ENCODE measurements at places on chromosomes 3 and 15. TPM values are rescaled to one million over a fixed set of nuclear protein-coding genes. Genes with fewer than 3 reads are reported as not detected.

- DNase-seq = no peak
These were observed 491.9 kb downstream of the NTRK3 start for GRCh38 chr15:87764461-87765240.

GRCh38 chr15:71891026-71891425, 80.7 kb downstream of the NR2E3 start:
- DNase-seq = no peak

- no peak for DNase-seq
These were observed 29.0 kb downstream of the MFN1 start for GRCh38 chr3:179376474-179376873.

- DNase-seq = no peak
These were observed 42.4 kb upstream of the C15orf39 start for GRCh38 chr15:75159244-75159643.

GRCh38 chr3:60427109-60427508, 824.1 kb downstream of the FHIT start:
- no peak for DNase-seq

DNA sequence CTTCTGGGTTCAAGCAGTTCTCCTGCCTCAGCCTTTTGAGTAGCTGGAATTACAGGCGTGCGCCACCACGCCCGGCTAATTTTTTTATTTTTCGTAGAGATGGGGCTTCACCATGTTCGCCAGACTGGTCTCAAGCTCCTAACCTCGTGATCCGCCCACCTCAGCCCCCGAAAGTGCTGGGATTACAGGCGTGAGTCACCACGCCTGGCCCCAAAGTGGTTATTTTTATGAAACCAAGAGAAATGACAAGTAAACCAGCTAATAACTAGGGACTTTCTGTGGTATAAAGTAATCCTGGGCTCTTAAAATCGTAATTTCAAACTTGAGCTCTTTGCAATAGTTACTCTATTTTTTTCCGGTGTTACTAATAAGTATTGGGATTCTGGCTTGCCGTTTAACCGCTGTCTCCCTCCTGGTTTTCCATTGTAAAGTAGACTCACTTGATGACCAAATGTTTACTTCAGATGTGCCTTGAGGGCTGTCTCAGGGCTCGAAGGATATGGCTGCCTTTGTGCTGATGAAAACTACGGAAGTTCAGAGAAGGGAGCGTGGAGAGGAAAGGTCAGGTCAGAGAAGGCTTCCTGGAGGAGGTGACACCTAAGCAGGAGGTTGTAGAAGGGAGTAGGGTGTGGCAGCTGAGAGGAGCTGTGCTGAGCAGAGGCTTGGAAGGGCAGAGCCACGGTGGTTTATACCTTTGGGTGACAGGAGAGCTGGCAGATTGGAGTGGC, 4.2 kb downstream of the ZSCAN2 start:
- peak; percentile 76 for DNase-seq

GRCh38 chr15:98937413-98938104, 70.0 kb downstream of the PGPEP1L start:
- no peak for DNase-seq

DNA sequence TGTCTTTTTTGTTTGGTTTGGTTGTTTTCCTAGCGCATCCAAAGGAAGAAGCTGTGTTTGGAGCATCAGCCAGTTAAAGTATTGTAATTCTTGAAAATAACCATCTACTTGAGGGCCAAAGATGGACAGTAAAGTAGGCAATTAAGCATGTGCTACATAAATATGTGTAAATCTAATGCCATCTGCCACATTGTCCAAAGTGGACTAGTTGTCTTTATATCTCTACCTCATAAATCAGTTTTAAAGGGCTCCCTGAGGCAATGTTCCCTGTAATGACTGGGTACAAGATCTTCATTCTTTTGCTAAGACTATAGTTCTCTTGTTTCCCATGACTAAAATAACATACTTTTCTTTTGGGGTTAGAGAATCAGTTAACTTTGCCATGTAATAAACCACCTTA, 460.0 kb upstream of the RARB start:
- no peak for DNase-seq

DNA sequence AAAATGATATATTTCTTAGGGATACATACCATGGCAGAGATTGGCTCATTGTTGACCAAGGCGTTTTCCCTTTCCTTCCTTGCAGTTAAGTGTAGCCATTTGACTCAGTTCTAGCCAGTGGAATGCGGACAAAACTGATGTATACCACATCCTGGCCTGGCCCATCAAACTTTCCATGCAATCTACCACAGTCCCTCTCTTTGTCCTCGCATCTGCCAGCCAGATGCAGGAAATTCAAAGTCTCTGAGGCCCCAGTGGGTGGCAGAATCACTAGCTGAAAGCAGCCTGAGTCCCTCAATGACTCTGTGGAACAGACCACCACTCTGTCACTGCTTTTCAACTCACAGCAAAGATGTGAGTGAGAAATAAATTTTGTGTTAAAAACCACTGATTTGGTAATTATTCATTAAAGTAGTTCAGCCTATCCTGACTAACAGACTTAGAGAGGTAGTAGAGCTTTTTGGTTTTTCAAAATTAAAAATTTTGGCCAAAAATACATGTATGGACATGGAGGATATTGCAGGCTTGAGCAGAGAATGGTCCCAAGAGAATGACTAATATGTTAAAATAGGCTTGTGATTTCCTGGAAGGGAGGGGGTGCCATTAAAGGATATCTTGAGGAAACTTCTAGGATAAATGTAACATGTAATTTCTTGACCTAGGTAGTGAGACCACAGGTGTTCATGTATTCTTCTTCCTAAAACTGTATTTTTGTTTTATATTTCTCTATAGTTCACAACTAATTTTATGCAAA, 10.9 kb downstream of the LRRFIP2 start:
- DNase-seq = peak; percentile 69

- no peak for DNase-seq
These were observed 8.9 kb downstream of the RNF7 start for GRCh38 chr3:141746962-141747361.

- no peak for DNase-seq
These were observed 1018.6 kb downstream of the TUSC7 start for GRCh38 chr3:117728226-117728625.

DNA sequence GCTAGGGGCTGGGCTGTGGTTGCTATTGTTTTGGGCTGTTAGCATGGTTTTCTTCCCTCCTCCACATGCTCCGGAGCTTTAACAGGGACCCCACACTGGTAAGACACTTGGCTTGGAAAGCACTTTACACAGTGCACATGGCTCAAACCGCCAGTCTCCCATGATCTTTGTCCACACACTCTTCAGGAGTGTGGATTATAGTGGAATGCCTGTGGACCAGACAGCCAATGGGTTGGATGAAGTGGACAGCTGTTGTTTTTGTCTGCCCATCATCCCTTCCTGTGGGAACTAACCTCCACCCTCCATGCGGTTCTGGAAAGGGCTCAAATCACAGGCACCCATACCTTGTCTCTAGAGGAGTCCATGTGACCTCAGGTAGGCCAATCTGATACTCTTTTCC, 10.0 kb downstream of the PAQR9 start:
- no peak for DNase-seq

- DNase-seq = no peak
These were observed 171.0 kb downstream of the TPRG1 start for GRCh38 chr3:189342811-189343210.

- no peak for DNase-seq
These were observed 1.6 kb downstream of the OXTR start for GRCh38 chr3:8767667-8768363.

GRCh38 chr15:31376511-31376910, 49.9 kb downstream of the KLF13 start:
- no peak for DNase-seq

DNA sequence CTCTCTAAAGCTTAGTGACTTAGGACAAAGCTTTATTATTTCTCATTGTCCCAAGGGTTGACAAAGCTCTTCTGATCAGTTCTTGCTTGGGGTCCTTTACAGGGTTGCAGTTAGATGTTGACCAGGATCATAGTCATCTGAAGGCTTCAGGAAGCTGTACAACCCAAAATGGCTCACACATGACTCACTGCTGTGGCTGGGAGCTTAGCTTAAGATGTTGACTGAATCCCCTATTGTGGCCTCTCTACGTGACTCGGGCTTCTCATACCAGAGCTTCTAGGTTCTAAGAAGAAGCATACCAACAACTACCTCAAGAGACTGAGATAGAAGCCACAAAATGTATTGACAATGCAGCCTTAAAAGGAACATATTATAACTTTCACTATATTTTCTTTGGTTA, 569.6 kb upstream of the ROBO2 start:
- DNase-seq = no peak

CFAP91 gene
- total RNA-seq = 0.30 TPM

GPR149 gene
- total RNA-seq = not detected

PCSK6 gene
- 0.44 TPM for total RNA-seq

GPR156 gene
- not detected for total RNA-seq

MOBP gene
- not detected for total RNA-seq
